Activated CD4-positive, alpha-beta T cell treated with anti-CD3 and anti-CD28 coated beads for 4 hours (primary cell): ENCODE measurements at places on chromosomes 6 and 20.

DNA sequence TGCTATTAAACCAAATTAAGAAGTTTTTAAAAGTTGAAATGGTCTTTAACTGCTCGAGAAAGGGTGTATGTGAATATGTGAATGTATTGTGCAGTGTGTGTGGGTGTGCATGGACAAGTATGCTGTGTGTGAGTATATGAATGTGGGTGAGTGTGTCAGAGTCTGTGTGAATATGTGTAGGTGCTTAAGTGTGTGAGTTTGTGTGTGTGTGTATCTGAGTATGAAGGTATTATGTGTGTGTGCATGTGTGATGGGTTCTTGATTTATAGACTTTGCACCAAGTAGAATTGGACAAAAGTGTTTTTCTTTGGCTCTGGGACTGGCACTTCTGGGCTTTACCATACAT is 21.6 kb downstream of the EYA2 start:
- DNase-seq: no peak

- no peak for DNase-seq
Observed at GRCh38 chr6:141394125-141394536, 738.6 kb upstream of the GJE1 start.

- DNase-seq: no peak
Observed at GRCh38 chr6:106477790-106478189, 117.3 kb downstream of the CRYBG1 start.

- DNase-seq: no peak
Observed at GRCh38 chr20:45813006-45813340, 529 bp downstream of the UBE2C start.

- no peak for DNase-seq
Observed at GRCh38 chr20:48007351-48007750, 222.1 kb upstream of the SULF2 start.

DNA sequence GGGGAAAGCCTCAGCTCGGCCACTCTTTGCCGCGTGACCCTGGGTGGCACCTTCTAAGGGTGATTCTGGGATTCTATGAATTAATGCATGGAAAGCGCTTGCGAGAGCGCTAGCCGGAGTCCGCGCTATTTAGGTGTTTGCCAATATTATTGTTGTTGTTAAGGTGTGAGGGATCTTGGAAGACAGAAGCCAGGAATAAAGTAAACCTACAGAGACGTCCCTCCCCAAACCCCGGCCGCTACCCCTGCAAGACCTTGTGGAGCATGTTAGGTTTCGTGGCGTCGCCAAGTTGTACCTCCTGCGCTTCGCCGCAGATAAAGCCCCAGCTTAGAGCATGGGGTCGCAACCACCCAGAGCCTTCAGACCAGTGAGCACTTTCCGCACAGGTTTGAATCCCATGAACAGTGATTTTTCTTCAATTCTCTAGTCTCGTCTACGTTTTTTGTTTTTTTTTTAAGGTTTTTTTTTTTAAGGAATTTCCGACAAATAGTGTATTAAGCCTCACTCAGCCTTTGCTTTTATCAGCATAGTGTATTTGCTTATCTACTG is 16.9 kb upstream of the ZSCAN9 start:
- no peak for DNase-seq

DNA sequence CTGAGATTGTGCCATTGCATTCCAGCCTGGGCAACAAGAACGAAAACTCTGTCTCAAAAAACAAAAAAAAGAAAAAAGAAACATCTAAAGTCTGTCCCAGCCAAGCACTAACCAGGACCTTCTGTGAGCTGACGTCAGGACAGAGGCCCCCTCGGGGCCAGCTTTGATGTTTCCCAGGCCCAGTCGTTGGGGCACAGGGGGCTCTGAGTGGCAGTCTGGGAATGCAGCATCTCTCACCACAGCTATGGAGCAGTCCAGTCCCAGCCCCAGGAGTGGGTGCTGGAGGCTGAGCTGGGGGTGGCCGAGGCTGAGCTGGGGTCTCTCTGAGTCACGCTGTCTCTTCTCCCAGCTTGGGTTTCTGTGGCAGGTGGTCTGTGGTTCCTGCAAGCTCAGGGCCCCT is 46.0 kb upstream of the SRF start:
- DNase-seq: no peak

DNA sequence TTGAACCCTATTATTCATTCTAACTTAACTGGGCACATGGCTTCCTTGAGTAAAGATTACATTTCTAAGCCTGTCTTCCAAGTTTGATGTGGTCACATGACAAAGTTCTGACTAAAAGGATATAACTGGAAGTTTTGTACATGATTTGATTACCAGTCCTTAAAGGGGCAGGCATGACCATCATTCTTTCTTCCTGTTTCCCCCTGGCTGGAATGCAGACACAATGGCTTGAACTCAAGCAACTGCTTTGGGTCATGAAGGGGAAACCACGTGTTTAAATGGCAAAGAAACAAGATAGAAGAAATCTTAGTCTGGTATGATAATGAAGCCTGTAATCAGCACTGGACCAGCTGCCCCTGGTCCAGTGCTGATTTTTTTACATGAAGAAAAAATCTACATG is 15.6 kb upstream of the SHLD1 start:
- DNase-seq: no peak

DNA sequence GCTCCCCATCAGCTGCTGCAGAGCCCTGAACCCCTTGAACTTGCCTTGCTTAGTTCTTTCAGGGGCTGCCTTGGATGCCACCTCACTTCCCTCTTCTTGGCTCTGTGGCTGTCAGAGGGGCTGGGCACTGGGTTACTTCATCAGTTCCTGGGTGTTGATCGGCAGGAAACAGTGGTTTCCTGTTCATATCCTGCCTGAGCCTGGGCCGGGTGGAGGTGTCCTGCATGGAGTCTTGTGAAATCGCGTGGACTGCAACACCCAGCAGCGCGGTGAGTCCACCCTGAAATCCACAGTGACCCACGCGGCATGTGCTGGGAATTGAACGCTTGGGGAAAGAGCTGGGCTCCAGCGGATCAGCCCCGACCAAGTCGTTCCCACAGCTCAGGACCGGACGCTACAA is 97.5 kb downstream of the CDH26 start:
- no peak for DNase-seq

DNA sequence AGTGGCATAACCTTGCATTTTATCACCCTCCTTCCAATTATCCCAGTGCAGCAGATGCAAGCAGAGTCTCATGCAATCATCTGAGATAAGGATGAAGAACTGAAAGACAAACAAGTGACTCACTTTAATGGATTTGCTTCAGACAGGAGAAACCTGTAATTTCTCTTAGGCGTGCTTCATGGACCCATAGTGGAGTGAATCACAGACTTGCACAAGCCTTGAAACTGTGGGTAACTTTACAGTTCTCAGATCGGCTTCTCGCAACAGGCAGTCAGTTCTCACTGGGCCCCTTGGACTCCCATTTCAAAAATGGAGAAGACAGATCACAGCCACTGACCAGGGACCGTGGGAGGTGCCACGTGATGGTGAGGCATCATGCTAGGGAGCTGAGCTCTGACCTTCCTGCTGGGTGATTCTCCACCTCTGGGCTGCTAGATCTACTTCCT is at the start of gene ADGRF4:
Gene ADGRF4, plus strand, starts transcription at position 239 of the 446 bp plus-strand sequence. CDS start 8,666 bp downstream, outside the sequence.
- no peak for DNase-seq

GRCh38 chr6:167276772-167277533 is 14.2 kb upstream of the UNC93A start:
- no peak for DNase-seq

- no peak for DNase-seq
Observed at GRCh38 chr6:3948866-3949265, 99.7 kb downstream of the FAM50B start.

DNA sequence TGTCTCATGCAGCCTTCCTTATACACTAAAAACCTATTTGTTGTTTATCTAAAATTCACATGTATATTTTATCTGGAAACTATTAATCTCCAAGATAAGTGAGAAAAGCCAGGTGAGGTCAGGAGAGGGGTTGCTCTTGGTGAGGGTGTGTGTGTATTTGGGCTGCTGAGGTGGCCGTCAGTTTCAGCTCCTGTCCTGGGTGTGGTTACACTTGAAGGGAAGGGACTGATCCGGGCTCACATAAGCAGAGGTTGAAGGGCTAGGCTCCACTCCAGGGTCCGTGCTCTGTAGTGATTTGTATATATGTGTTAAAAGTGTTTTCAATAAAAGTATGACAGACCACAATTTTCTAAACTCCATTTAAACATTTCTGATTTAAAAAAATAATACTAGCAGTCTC is 13.5 kb upstream of the SNAI1 start:
- DNase-seq: no peak

- no peak for DNase-seq
Observed at GRCh38 chr6:45049188-45049843, 278.8 kb upstream of the RUNX2 start.

DNA sequence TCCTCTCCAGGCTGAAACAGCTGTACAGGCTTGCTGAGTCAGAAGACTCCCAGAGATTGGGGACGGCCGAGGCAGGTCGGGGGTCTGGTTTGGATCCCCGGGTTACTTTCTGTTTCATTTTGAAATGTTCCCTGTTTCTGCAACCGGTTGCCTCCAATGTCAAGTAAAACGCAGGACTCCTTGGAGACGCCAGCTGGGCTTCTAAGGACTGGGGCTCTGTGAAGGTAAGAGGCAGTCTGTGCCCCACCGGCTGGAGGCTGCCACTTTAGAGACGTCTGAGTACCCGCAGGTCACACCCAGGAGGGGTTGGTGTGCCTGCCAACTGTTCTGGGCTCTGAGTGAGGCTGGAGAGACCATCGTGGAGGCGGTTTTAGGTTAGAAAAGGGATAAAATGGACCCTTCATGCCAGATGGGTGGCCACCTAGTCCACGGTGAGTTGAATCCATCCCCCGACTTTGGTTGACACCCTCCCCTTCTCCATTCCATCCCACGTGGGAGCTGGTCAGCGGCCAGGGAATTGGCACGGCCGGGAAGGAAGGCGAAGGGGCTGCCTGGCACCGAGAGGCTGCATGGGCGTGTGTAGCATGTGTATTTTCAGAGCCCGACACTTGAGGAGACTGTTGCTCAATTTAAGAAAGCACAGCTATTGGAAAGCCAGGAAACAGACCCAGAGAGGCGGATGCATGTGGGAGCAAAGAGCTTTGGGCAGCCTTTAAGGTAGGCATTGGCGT is 240.9 kb downstream of the PHACTR1 start:
- peak; percentile 1 for DNase-seq

GRCh38 chr6:108363889-108364313 is 69.0 kb downstream of the AFG1L start:
- DNase-seq: no peak

DNA sequence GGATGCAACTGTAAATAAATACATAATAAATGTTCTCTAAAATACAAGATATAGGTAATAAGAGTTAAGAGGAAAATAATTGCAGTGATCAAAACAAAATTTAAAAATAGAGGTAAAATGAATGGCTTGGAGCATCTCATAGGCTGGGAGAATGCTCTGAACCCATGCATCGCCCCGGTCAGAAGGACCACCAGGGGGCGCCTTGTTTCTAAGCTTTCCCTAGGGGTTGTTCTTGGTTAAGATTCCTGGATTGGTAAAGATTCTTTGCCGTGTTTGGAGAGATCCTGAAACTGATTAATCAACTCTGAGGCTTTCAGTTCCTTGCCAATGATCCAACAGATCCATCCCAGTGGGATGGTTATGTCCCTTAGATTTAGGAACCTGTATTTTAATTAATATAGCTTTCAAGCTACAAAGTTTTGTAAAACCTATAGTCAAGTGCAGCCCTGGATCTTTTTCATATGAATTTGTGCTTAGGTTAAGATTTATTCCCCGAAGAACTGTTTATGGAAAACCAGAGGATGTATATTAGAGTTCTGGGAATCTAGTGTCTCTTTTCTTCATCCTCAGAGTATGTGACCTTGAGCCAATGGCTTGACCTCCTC is 45.3 kb upstream of the PRELID3B start:
- DNase-seq: peak; percentile 89

GRCh38 chr6:22328474-22328873 is 31.6 kb upstream of the PRL start:
- DNase-seq: no peak

GRCh38 chr6:32890831-32891230 is 36.8 kb downstream of the PSMB9 start:
- no peak for DNase-seq

- no peak for DNase-seq
Observed at GRCh38 chr6:5665667-5666066, 341.1 kb downstream of the NRN1 start.

GRCh38 chr20:43767686-43768474 is 41.1 kb upstream of the GTSF1L start:
- DNase-seq: no peak

DNA sequence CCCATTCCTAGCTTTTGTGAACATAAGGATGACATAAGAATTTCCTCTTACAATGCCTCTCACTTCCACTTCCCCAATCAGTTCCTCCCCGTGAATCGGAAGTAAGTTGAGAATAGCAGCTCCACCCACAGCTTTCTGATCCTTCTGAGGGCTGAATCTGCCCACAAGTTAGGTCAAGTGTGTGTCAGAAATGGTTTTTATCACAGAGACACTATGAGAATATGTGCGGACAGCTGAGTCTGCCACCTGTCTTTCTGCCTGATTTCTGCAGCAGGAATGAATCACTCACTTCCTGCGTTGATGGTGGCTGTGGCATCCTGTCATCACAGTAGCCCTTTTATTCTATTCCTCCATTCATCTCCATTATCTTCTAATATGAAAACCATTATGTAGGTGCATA is 70.2 kb downstream of the RIN2 start:
- DNase-seq: no peak

DNA sequence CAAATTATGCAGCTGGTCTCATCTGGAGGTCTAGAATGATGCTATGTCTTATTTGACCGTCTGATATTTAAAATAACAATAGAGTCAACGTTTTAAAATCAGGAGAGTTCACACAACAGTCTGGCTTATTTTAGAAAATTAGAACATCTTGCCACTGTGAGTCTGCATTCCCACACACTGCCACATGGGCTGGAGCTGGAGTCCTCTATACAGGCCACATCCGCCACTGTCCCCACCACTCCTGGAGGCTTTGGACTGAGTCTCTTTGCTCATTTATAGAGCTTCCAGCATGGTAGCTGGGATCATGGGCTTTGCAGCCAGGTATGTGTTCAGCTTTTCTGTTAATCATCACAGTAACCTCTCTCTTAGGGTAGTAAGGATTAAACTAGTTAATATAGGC is 68.8 kb upstream of the ZNFX1 start:
- DNase-seq: no peak

- DNase-seq: no peak
Observed at GRCh38 chr6:48113130-48113529, 2.1 kb upstream of the PTCHD4 start.
